ENCODE measurements at places on chromosomes 11 and 22. TPM values are rescaled to one million over a fixed set of nuclear protein-coding genes. Genes with fewer than 3 reads are reported as not detected.
A peak's percentile ranks its signal among the peaks of the same experiment; 100 is the strongest.

DNA sequence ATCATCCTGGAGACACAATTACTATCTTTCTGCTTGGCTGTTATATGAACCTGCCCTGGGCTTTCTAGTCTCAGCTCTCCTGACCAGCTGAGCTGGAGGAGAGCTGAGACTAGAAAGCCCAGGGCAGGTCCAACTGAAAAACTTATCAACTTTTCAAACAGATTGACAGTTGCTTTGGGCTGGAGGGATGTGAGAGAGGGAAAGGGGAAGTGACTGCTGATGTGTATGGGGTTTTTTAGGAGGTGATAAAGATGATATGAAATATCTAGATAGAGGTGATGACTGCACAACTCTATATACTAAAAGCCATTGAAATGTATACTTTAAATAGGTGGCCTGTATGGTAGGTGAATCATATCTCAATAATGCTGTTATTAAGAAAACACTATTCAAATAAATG is 60.2 kb upstream of the CHRM4 start:
- DNase-seq: no peak
- H3K27me3 ChIP-seq: no peaks in the 10 kb centered on the region
- peaks cover 40% of the 10 kb centered on the region for H3K4me1 ChIP-seq
- no peak overlapping the region for H3K4me3 ChIP-seq
- peak overlapping the region; percentile 18 for H3K27ac ChIP-seq
- H3K36me3 ChIP-seq: peaks cover 2% of the 10 kb centered on the region

- H3K36me3 ChIP-seq: no peaks in the 10 kb centered on the region
- no peaks in the 10 kb centered on the region for H3K4me1 ChIP-seq
- H3K27me3 ChIP-seq: no peaks in the 10 kb centered on the region
Observed at GRCh38 chr11:30960387-30960992, 374.3 kb upstream of the MPPED2 start.

DNA sequence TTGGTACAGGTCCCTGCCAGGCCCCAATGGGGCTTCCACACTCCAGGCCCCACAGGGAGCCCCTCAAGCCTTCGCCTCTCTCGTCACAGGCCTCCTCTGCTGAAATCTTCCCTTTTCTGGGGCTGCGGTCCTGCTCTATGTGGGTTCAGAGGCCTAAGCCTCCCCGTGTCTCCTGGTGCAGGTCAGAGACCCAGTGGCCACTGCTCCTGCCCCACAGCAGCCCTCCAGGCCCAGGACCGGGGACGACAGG is 5.9 kb upstream of the IFITM3 start:
- H3K27me3 ChIP-seq: no peaks in the 10 kb centered on the region
- DNase-seq: no peak
- peaks cover 11% of the 10 kb centered on the region for H3K36me3 ChIP-seq
- no peak overlapping the region for H3K27ac ChIP-seq

DNA sequence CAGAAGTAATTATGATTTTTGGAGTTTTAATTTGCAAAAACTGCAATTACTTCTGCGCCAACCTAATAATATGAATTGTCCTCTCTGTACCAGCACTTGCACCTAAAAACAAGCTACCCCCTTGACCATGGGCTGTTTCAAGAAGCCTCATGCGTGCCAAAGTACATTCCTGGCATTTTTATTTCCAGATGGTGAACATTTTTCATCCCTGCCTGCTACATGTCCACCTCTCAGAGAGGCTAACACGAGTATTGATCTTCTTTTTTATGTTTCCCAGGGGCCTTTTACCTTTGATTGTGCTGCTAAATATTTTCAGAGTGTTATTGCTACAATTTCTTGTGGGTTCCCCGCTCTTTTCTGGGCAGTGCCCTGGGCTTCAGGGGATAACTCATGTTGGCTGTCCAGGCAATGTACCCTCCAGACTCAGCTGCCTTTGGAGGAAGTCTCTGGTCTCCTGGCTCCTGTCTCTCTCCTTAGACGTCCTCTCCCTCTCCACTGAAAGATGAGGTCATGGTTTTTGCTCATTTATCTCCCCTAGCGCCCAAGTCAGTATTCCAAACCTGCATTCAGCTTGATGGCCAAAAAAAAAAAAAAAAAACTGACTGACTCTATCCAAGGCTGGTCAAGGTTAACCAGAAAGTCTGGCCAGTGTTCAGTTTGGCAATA is 86.2 kb upstream of the ASPHD2 start:
- DNase-seq: no peak
- peaks cover 8% of the 10 kb centered on the region for H3K27me3 ChIP-seq
- H3K27ac ChIP-seq: no peak overlapping the region
- no peaks in the 10 kb centered on the region for H3K4me1 ChIP-seq
- H3K4me3 ChIP-seq: no peak overlapping the region
- no peaks in the 10 kb centered on the region for H3K36me3 ChIP-seq

DNA sequence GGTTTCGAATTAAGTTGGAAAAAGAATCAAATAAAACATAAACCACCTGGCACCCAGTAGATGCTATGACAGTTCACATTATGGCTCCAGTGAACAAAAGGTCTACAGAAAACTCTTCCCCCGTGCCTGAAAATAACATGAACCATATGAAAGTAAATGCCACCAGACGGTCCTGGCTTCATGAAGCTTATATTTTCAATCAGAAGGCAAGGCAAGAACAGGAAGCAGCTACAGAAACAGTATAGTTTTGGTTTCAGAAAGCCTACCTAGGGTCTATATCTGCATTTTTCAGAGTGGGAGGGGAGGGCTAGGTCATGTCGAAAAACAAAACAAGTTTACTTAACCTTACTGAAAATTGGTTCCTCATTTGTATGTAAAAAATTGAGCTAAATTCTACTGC is 9.8 kb downstream of the RAB30 start:
- no peak overlapping the region for H3K4me3 ChIP-seq
- no peaks in the 10 kb centered on the region for H3K36me3 ChIP-seq
- H3K27ac ChIP-seq: no peak overlapping the region
- peaks cover 19% of the 10 kb centered on the region for H3K4me1 ChIP-seq
- no peaks in the 10 kb centered on the region for H3K27me3 ChIP-seq
- no peak for DNase-seq

DNA sequence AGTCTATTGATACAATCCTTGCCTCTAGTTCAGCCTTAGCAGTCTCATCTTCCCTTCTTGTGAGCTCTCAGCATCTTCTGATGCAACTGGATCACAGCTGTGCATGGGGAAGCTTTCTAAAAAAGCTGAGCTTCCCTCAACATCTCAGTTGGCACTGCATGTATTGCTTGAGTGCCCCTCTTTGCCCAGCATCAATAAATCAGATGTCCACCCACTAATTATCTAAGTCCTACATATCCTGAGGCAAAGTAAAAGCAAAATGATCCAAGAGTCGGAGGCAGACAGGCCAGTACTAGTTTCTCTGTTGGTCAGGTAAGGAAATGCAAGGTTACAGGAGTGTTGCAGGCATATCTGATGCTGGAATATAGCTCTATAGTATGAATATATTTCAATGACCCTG is 334.5 kb upstream of the NCAM1 start:
- 0 out of 2 replicates have a peak, but pooled peaks cover 3% of the 10 kb centered on the region for H3K27me3 ChIP-seq
- H3K27ac ChIP-seq: 0 out of 2 replicates have a peak overlapping the region, but pooled peaks have one; percentile 22
- no peak for DNase-seq
- peaks cover 5% of the 10 kb centered on the region for H3K4me1 ChIP-seq
- H3K4me3 ChIP-seq: no peak overlapping the region
- no peaks in the 10 kb centered on the region for H3K36me3 ChIP-seq

DNA sequence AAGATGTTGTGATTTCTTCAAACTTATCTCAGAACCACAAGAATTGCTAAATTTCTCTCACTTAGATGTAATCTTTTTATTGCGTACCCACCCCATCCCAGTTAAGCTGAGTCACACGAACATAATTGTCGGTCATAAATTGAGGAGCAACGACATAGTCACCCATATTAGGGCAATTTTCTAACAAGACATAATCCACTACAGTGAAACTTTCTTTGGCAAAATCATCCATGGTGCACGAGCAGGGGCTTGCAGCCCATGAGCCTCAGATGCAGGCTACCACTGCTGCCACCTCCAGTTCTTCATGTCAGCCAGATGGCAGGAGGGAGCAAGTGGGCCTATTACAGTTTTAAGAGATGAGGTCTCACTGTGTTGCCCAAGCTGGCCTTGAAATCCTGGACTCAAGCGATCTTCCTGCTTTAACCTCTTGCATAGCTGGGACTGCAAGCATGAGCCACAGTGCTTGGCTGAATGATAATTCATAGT is 70.3 kb upstream of the GRK2 start:
- H3K4me3 ChIP-seq: no peak overlapping the region
- no peak for DNase-seq
- H3K36me3 ChIP-seq: peaks cover 21% of the 10 kb centered on the region
- H3K4me1 ChIP-seq: peaks cover 23% of the 10 kb centered on the region

GRCh38 chr22:40395607-40396006 is 25.2 kb downstream of the SGSM3 start:
- H3K27me3 ChIP-seq: no peaks in the 10 kb centered on the region
- peaks cover 15% of the 10 kb centered on the region for H3K4me1 ChIP-seq
- peak overlapping the region; percentile 15 for H3K27ac ChIP-seq
- H3K36me3 ChIP-seq: no peaks in the 10 kb centered on the region
- no peak for DNase-seq

- peak overlapping the region; percentile 21 for H3K27ac ChIP-seq
- DNase-seq: no peak
- H3K4me1 ChIP-seq: peaks cover 2% of the 10 kb centered on the region
Observed at GRCh38 chr22:33539902-33540751, 380.1 kb downstream of the LARGE1 start.

The ART5 gene
- 8.7 TPM for total RNA-seq

Data from WTC11 (cell line).